ENCODE measurements at places on chromosomes 13 and 19.

DNA sequence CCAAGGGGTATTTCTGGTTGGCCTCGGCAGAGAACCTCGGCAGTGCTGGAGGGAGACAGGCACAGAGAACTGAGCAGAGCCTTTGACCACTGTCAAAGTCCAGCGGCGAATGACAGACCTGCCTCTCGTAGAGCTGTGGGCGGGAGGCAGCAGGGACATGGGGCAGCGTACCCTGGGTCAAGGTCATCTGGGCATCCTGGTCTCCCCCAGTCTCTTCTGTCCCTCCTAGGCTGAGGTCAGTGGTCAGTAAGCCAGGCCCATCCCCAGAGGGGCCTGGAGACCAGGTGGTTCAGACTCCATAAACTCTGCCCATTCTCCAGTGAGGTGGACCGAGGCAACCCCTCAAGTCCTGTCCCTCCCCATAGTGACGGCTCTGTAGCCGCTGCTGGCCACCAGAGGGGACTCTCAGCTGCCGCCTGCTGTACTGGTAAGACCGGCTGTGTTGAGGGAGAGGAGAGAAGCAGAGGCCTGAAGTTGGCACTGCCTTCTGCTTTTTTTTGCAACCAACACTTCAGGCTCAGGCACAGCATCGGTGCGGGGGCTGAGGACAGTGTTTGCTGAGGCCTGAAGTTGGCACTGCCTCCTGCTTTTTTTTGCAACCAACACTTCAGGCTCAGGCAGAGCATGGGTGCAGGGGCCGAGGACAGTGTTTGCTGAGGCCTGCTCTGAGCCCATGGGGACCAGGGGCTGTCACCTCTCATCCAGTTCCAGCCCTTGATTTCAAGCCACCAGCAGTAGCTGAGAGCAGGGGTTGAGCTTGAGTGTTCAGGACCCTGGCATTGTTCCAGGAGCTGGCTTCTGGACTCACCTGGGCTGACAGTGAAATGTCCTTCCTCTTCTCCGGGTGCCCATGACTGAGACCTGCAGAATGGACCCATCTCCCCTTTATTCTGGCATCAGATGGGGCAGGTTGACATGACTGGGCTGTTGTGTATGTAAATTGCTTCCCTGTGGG is at the start of gene PGLYRP2:
Gene PGLYRP2, minus strand, starts transcription at position 111 of the 955 bp plus-strand sequence. CDS start 130 bp downstream, outside the sequence.
- DNase-seq: no peak

DNA sequence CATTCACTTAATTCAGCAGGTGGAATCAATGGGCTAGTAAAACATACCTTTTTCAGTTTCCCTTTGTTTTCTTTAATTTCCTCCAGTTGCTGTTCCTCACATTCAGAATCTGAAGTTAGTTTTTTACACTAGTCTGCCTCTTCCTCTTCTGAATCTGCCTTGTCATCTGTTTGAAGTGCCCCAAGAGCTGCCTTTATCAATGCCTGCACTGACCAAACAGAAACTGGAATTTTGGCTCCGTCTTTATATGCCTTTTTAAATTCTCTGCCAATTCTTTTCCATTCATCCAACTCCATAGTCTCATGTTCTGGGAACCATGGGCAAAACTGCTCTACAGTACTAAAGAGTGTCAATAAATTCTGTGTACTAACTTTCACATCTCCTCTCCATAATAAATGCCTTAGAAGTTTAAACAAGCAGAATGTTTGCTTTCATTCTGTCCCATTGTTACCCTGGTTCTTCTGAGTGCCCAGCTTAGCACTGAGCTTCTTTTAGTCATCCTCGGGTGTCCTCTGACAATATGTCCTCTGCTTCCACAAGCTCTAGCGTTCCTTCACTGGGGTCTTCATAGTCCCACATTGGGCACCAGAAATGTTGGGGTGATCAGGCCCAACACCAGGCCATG is 154.2 kb downstream of the ZNF486 start:
- no peak for DNase-seq

DNA sequence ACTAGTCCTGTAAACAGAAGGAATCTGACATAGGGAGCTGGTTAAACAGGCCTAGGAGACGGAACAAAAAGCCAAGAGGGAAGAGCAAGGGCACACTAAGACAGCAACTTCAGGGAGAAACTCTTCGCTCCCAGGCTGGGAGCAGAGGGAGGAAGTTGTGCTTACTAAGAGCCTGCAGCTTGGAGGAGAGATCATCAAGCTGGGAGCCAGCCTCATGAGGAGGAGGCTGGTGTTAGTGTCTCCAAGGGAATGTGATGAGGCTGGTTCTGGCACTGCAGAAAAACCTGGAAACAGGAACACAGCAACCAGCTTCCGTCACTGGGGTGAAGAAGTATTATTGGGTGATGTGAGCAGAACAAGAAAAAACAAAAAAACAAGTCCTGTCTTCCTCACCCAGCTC is 1027.3 kb downstream of the UQCRFS1 start:
- DNase-seq: no peak

DNA sequence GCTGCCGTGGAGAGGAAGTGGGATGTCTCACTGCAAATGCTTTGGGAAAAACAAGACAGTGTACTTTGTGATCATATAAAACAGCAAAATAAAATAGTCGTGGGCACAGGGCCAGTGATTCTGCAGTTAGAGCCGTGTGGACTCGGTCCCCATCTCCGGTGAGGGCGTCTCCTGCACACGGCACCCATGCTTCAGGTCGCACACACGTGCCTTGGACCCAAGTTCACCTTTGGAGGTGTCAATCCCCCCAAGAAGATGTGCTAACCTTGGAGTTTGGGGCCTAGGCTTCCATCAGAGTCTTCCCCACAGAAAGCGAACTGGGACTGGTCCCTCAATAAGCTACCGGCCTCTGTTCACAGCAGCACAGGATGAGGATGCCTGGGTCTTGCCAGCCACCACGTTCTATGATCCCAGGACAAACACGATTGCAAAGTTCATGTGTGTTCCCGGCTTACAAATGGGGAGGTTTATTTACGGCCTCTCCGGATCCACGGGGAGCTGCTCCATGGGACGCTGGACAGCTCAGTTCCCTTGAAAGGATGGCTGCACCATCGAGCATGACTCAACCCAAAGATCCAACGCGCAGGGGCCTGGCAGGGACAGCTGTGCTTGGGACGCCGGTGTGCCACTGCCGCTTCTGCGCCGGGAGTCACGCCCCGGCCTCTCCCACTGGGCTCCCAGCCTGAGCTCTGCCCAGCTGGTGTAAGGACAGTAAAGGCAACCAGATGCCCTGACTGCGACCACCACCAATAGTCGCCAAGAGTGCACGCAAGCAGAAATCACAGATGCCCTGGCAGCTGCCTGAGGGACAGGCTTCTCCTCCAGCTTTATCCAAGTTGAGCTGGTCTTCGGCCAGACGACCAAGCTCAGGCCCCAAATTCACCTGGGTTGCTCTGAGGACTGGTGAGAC is 8.6 kb downstream of the GAS6 start:
- no peak for DNase-seq

DNA sequence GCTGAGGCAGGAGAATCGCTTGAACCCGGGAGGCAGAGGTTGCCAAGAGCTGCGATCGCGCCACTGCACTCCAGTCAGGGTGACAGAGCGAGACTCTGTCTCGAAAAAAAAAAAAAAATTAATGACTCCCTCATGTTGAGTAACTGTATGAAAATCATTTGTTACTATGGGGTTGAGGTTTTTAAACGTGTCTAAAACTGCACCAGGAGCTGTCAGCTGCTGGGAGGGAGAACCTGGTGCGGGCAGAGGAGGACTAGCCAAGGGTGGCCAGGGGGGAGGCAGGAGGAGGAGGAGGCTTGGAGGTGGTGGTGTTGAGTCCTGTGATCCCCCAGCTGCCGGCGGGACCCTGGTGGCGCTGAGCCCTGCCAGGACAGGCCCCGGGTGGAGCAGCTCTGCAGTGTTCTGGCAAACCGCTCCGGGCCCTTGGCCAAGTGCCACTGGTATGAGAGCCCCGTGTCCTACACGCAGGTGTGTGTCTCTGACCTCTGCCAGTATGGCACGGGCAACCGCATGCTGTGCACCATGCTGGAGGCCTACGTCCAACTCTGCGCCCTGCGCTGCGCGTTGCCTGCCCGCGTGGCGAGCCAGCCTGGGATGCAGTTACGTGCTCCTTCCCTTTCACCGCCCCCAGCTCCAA is 17.1 kb upstream of the FXYD3 start:
- peak; percentile 18 for DNase-seq

GRCh38 chr13:24251525-24251924 is 57.9 kb upstream of the C1QTNF9 start:
- no peak for DNase-seq

DNA sequence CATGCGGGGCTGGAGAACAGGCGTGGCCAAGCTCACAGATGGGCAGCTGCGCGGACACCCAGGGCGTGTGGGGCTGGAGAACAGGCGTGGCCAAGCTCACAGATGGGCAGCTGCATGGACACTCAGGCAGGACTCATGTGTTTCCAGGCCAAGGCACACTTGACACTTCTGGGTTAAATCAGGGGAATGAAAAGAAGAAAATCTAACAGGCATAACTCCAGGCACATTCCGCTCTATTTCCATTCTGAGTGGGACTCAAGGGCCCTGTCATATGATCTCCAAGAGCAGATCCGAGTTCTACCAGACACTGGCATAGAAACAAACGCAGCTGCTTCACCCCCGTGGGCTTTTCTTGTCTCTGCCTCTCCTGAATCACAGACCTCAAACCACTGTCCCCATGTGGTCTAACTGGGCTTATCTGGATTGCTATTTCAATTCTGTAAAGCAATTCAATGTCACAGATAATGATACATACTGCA is 17.4 kb upstream of the C13orf46 start:
- DNase-seq: no peak

DNA sequence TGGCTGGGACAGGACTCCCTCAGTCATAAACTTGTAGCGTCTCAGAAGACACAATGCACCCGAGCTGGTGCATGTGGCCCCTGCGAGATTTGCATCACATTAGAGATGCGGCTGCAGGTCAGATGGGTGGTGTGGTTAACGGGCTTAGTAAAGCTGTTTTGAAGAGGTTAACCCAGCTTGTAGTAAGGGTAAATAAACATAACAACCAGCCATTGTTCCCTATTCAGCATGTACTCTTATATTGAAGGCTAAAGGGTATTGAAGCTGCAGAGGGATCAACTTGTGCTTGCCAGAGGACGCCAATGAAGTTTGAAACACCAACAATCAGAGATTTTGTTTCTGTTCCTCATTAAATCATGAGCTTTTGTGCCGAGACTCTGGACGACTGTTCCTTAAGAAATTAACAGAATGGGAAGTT is 79.4 kb downstream of the ZIC5 start:
- no peak for DNase-seq

DNA sequence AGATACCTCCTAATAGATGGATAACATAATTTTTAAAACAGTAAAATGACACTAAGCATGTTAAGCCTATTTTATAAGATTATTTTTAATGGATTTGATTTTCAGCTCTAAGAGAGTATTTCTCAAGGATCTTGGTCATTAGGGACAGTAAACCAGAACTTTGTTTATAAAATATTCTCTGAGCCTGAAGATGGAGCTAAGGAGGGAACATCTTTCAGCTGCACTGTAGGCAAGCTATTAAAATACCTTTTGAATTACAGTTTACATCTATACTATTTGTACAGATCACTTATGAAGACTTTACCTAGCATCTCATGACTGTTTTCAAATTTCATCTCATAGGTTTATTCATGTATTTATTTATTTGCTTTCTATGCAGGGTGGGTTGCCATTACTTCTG is 345.3 kb downstream of the MYO16 start:
- no peak for DNase-seq

GRCh38 chr13:34167347-34167746 is 349.4 kb downstream of the RFC3 start:
- no peak for DNase-seq

GRCh38 chr19:13701624-13702023 is 62.7 kb upstream of the MRI1 start:
- no peak for DNase-seq

GRCh38 chr13:50012396-50013169 is 2.7 kb upstream of the KCNRG start:
- DNase-seq: no peak

DNA sequence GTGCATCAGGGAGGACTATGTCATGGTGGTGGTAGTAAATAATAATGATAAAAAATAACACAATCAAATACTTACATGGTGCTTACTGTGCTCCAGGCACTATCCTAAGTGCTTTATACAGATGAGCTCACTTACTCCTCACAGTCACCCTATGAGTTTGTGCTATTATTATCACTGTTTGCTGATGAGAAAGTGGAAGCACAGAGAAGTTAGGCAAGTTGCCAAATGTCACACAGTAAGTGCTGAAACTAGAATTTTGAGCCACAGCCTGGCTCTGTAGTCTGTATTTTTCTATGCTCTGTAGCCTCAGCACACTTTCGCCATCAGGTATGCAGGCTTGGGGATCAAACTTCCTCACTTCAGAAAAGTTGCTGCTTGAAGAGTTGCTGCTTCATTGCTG is 46.6 kb downstream of the HTR2A start:
- no peak for DNase-seq

DNA sequence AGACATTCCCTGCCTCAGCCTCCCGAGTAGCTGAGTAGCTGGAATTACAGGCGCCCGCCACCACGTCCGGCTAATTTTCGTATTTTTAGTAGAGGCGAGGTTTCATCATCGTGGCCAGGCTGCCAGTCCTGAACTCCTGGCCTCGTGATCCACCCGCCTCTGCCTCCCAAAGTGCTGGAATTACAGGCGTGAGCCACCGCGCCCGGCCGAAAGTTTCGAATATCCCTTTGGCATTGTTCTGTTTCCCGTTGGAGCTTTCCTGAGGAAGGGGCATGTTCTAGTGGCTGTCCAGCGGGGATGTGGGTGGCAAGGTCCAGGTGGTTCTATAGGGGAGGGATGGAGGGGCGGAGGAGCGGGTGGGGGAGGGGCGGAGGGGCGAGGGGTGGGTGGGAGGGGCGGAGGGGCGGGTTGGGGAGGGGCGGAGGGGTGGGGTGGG is 2.1 kb upstream of the BSG start:
- no peak for DNase-seq

GRCh38 chr13:111661052-111661451 is 340.6 kb downstream of the TEX29 start:
- DNase-seq: no peak

DNA sequence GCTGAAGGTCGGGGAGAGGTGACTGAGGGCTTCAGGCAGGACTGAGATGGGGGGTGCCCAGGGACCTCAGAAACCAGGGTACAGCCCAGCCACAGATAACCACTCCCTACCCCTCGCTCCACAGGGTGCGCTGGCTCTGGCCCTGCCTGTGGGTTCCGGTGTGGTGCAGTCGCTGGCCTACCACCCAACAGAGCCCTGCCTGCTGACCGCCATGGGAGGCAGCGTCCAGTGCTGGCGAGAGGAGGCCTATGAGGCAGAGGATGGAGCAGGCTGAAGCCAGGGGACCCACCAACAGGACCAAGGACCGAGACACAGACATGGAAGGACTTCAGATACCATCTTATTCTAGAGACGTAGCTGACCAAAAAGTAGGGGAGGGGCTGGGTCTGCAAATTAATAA is 6.3 kb downstream of the DHPS start:
- DNase-seq: no peak

GRCh38 chr19:38496116-38496515 is 62.6 kb downstream of the RYR1 start:
- no peak for DNase-seq

DNA sequence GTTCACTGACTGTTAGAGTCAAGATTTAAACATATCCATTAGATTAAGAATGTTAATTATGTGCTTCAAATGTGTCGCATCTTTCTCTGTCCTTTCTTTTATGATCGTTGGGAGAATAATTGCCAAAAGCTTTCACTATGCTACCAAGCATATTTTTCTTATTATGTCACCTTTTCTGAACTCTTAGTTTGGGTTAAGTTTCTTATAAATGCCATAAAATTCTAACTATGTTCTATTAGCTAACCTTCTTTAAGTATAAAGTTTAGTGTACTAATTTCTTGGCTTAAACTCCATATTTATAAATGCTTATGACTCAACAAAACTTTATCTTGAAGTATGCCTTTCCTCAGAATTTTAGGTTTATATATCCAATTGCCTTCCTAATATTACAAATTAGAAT is 1759.4 kb downstream of the PCDH9 start:
- no peak for DNase-seq

Measured in hypothalamus (tissue), 51 donors.